Keratinocyte (primary cell): ENCODE measurements at places on chromosomes 4 and X. TPM values are rescaled to one million over a fixed set of nuclear protein-coding genes. Genes with fewer than 3 reads are reported as not detected.

Gene CCDC120
- 4.9 to 10.5 TPM (median 8.1 TPM) in 3 replicates for polyA plus RNA-seq

Gene TACR3
- not detected in 3 replicates for polyA plus RNA-seq

Gene DCLK2
- polyA plus RNA-seq, result 0.04 to 0.11 TPM (median 0.07 TPM) in 3 replicates

Gene CCNB3
- 0.72 to 0.98 TPM (median 0.74 TPM) in 3 replicates for polyA plus RNA-seq

Gene TEX13D
- polyA plus RNA-seq, result not detected in 3 replicates

Gene GYPB
- polyA plus RNA-seq, result not detected in 3 replicates

Gene TRIM60
- not detected in 3 replicates for polyA plus RNA-seq

Gene CYBB
- 0.03 TPM in 2 of 3 replicates, not detected in the other for polyA plus RNA-seq

Gene TAF1
- polyA plus RNA-seq, result 12.1 to 14.6 TPM (median 13.3 TPM) in 3 replicates

Gene ZNF630
- 0.55 to 0.86 TPM (median 0.78 TPM) in 3 replicates for polyA plus RNA-seq

Gene SYP
- 0.07 to 0.23 TPM (median 0.13 TPM) in 3 replicates for polyA plus RNA-seq

Gene RBM10
- 10.8 to 21.5 TPM (median 10.8 TPM) in 3 replicates for polyA plus RNA-seq

Gene XIAP
- polyA plus RNA-seq, result 13.2 to 18.3 TPM (median 14.5 TPM) in 3 replicates

Gene OCIAD1
- 130 to 199 TPM (median 168 TPM) in 3 replicates for polyA plus RNA-seq

Gene FUNDC1
- 20.9 to 30.9 TPM (median 21.6 TPM) in 3 replicates for polyA plus RNA-seq

Gene PLAC8
- 0.61 to 1.5 TPM (median 1.3 TPM) in 3 replicates for polyA plus RNA-seq
